ENCODE measurements at places on chromosomes 3 and 15. TPM values are rescaled to one million over a fixed set of nuclear protein-coding genes. Genes with fewer than 3 reads are reported as not detected.

SMAD6 gene
- total RNA-seq = 20.8 TPM

CLDN11 gene
- total RNA-seq = 50.9 TPM

FAM240A gene
- not detected for total RNA-seq

NME9 gene
- not detected for total RNA-seq

ARNT2 gene
- 10.4 TPM for total RNA-seq
